Panc1 (cell line): ENCODE measurements at places on chromosomes 5 and 9.

DNA sequence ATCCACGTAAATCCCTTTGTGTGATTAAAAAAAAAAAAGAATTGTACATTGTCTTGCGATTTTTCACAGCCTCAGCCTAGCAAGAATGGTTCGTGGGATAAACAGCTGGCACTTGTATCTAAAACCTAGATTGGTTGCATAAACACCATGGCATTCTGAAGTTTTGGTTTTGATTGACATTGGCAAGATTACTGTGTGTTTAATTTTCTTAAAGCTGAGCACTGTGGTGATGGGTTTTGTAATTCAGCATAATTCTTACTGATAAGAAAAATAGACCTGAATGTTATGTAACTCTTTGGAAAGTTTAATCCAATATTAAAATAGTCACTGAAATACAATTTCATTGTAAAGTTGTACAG is 23.4 kb upstream of the ANKRD18A start:
- no peaks in the 10 kb centered on the region for H3K36me3 ChIP-seq
- H3K4me1 ChIP-seq = no peaks in the 10 kb centered on the region; the same call in 1 of the 2 replicates
- H3K27me3 ChIP-seq = no peaks in the 10 kb centered on the region
- no peak for DNase-seq
- H3K4me3 ChIP-seq = no peak overlapping the region

- no peak overlapping the region for H3K4me3 ChIP-seq
- DNase-seq = no peak
- peak overlapping the region; percentile 52 for H3K27ac ChIP-seq
- H3K4me1 ChIP-seq = peaks cover 45% of the 10 kb centered on the region
These were observed 2.9 kb downstream of the DNAJB5 start for GRCh38 chr9:34992376-34992951.

DNA sequence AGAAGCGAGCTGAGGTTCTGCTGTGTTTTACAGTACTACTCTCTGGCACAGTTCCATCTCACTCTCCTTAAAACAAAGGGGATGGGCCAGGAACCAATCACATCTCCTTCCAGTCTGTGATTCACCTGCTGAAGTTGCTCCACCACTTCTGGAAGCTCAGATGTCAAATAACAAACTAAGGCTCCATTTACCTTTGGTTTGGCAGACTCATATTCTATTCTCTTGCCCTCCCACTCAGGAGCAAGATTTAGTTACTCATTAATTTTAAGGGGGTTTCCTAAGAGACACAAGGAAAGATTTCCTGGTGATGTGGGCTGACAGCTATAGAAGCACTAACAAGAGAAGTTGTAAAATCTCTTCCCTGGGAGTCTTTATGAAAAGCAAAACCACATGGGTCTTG is 37.8 kb upstream of the KIF2A start:
- H3K4me1 ChIP-seq = no peaks in the 10 kb centered on the region
- H3K36me3 ChIP-seq = no peaks in the 10 kb centered on the region; the same call in 1 of the 2 replicates
- H3K27ac ChIP-seq = no peak overlapping the region
- H3K27me3 ChIP-seq = peaks cover 8% of the 10 kb centered on the region

DNA sequence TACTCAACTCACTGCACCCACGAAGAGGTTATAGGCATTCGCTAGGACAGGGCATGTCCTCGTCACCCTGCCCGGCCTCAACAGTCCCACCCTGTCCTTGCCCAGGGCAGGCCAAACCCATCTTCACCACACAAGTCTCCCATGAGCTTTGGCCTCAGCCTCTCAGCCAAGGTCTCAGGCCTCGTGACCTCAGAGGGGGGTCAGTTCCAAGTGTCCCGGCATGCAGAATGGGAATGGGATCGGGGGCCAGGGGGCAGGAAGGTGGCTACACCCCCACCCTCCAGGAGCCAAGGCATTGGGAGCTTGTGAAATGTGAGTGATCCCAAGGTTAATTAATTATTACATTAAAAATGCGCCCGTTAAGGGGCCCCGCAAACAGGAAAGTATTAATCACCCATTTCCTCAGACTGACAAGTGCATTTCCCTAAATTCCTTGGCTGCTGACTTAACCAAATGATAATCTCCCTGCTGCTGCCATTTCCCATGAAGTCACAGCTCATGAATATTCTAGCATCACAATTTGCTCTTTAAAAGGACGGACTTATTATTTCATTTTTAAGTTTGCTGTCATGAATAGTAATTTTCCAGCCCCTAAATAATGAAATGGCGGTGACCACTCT is 8.0 kb upstream of the UBAC1 start:
- no peak overlapping the region for H3K27ac ChIP-seq
- DNase-seq = no peak
- H3K4me3 ChIP-seq = no peak overlapping the region

- H3K27me3 ChIP-seq = peaks cover 1% of the 10 kb centered on the region; the same call in 1 of the 2 replicates
- no peaks in the 10 kb centered on the region for H3K36me3 ChIP-seq
- H3K4me3 ChIP-seq = no peak overlapping the region
- no peak overlapping the region for H3K27ac ChIP-seq
- no peak for DNase-seq
These were observed 31.1 kb upstream of the TIFAB start for GRCh38 chr5:135483254-135483653.

GRCh38 chr9:673966-674526 is 167.5 kb upstream of the DMRT1 start:
- no peaks in the 10 kb centered on the region for H3K36me3 ChIP-seq
- H3K4me1 ChIP-seq = no peaks in the 10 kb centered on the region; the same call in 1 of the 2 replicates
- H3K27ac ChIP-seq = no peak overlapping the region
- no peaks in the 10 kb centered on the region for H3K27me3 ChIP-seq
- no peak overlapping the region for H3K4me3 ChIP-seq

DNA sequence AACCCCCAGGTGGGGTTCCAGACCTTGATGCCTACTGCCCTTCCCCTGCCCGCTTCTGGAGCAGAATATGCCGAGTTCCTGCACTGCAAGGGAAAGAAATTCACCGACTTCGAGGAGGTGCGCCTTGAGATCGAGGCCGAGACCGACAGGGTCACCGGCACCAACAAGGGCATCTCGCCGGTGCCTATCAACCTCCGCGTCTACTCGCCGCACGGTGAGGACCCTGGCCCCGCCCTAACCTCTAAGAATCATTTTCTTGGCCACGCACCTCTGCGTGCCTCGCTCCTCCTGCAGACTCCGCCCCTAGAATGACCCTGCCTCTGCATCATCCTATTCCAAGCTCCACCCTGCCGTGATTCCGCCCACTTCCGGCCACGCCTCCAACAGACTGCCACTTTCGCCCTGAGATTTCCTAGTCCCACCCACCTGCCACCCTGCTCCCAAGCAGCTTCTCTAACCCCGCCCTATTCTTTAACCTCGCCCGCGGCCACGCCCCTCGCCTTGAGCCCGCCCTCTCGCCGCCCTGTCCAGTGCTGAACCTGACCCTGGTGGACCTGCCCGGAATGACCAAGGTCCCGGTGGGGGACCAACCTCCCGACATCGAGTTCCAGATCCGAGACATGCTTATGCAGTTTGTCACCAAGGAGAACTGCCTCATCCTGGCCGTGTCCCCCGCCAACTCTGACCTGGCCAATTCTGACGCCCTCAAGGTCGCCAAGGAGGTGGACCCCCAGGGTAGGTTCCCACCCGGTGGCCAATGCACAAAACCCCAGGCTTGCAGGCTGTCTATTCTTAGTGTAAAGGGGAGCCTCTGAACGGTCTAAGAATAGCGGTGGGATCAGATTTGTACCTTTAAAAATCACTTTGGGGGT is 15.6 kb downstream of the DNM1 start:
- peak overlapping the region; percentile 27 for H3K4me3 ChIP-seq
- H3K27ac ChIP-seq = no peak overlapping the region
- no peaks in the 10 kb centered on the region; the same call in 1 of the 2 replicates for H3K4me1 ChIP-seq
- H3K36me3 ChIP-seq = no peaks in the 10 kb centered on the region
- DNase-seq = peak; percentile 59
- H3K27me3 ChIP-seq = no peaks in the 10 kb centered on the region

DNA sequence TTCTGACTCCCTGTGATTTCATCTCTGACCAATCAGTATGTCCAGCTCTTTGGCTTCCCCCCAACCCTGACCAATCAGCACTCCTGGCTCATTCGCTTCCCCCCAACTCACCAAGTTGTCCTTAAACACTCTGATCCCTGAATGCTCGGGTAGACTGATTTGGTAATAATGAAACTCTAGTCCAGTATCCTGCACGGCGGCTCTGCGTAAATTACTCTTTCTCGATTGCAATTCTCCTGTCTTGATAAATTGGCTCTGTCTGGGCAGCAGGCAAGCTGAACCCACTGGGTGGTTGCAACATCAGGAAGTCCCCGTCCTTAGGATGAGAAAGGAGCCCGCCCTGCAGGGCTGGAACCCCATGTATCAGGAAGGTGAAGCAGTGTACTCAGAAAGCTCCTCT is 10.4 kb downstream of the FCN2 start:
- no peak overlapping the region for H3K4me3 ChIP-seq
- H3K36me3 ChIP-seq = no peaks in the 10 kb centered on the region
- no peak overlapping the region for H3K27ac ChIP-seq
- H3K4me1 ChIP-seq = no peaks in the 10 kb centered on the region
- no peaks in the 10 kb centered on the region; the same call in 1 of the 2 replicates for H3K27me3 ChIP-seq

DNA sequence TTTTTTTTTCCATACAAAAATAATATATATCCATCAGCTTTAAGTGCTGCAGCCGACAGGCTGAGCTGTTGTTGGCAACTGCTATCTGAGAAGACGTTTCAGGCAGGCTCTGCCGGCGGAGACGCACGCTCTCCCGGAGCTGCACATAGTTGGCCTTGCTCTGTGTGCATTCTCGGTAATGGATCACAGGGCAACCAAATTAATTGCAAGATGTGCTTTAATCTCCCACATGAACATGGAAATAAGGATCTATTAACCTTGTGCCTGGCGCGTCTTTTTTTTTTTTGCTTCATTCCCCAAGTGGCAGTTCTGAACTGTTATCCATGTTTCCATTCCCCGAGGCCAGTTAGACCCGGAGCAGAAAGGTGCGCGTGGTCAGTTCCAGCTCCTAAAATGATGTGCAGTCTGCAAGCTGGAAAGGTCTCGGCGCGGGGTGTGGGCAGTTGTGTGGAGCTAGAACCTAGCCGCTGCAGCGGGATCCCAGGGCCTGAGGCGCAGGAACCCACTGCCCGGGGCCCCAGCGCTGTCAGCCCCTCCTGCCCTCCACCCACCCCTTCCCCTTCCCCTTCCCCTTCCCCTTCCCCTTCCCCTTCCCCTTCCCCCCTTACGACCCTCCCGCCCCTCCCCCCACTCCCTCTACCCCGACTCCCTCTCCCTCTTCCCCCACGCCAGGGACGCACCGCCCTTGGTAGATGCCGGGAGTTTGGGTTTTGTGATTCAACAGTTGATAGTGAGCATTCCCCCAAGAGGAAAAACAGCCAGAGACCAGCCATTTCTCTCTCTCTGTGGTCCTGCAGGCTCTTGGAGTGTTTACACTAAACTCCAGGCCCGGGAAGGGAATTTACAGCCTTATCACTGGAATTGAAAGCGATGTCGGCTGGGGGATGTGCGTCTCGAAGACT is 137.8 kb downstream of the CEP120 start:
- peaks cover 28% of the 10 kb centered on the region for H3K27me3 ChIP-seq
- no peak overlapping the region for H3K27ac ChIP-seq
- DNase-seq = no peak
- peak overlapping the region; percentile 17; the same call in 1 of the 2 replicates for H3K4me3 ChIP-seq

DNA sequence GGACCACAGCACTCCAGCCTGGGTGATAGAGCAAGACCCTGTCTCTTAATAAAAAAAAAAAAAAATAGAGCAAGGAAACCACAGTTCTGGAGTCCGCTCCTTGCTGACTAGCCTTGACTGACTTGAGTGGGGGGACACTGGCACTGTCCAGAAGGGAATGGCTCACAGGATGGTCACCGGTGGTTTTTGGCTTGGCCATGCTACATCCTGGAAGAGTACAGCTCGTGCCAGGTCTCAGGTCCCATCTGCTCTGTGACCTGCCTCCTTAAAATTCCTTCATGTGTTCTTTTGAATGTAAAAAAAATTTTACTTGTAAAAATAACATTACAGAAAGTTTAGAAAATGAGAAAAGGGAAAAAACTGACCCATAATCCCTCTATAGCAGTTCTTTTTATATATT is 5.6 kb downstream of the NANS start:
- no peaks in the 10 kb centered on the region for H3K27me3 ChIP-seq
- peaks cover 2% of the 10 kb centered on the region; the same call in 1 of the 2 replicates for H3K36me3 ChIP-seq
- no peak overlapping the region for H3K27ac ChIP-seq

DNA sequence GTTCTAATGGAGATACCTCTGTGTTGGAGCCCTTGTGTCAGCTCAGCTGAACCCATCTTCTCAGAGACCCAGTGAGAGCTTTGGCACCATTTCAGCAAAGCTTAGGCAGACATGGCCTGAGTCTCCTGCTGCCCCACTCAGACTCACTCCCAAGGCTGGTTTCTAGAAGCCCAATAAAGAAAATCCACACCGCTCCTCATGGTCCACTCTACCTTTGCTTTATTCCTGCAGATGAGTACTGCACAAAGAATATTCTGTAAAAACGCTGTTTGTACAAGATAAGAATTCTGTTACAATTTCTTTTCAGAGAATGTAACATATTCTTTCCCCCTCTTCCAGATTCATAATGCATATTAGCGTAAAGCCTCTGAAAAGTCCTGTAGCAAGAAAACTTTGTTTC is 129.3 kb downstream of the C5orf15 start:
- no peak overlapping the region for H3K4me3 ChIP-seq
- no peak overlapping the region for H3K27ac ChIP-seq
- DNase-seq = no peak
- no peaks in the 10 kb centered on the region for H3K4me1 ChIP-seq
- H3K36me3 ChIP-seq = no peaks in the 10 kb centered on the region

DNA sequence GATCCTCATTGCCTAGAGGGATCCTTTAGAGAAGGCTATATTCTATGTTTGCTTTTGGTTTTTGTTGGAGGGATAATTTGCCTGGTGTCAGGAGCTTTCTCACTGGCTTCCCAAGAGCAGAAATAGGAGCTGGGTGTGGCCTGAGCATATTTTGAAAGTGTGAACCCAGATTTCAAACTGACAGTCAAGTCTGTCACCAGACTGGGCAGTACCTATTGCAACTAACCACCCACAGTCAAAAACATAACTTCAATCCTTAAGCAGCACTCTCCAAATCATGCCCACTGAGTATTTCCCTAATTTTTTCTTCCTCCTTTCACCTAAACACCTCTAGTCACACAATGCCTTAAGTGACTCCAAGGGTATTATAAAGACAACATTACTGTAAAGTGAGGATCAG is 278.4 kb downstream of the EBF1 start:
- H3K4me1 ChIP-seq = no peaks in the 10 kb centered on the region
- no peak overlapping the region for H3K4me3 ChIP-seq
- H3K27ac ChIP-seq = no peak overlapping the region
- DNase-seq = no peak
